Stimulated activated CD4-positive, alpha-beta T cell treated with anti-CD3 and anti-CD28 coated beads, TNF-alpha, amount 100 ng/mL, for 1 hour (primary cell): ENCODE measurements at places on chromosomes 12 and 14.

DNA sequence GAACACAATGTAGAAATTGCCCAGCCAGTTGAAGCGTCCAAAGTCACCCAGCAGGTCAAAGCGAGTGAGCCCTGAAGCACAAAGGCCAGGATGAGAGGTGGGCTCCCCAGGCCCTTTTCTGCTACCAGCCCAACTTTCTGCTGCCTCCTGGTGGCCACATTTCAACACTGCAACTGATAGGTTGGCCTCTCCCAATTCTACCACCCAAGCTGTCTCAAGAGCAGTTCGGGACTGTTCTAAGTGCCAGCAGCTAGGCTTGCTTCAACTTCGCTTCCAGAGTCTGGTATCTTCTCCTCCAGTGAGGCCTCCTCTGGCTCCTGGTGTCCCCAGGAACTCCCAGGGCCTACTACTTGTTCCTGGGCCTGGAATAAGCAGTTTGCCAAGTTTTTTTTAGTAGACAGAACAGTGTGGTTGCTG is 3.4 kb upstream of the DHH start:
- no peak for DNase-seq

DNA sequence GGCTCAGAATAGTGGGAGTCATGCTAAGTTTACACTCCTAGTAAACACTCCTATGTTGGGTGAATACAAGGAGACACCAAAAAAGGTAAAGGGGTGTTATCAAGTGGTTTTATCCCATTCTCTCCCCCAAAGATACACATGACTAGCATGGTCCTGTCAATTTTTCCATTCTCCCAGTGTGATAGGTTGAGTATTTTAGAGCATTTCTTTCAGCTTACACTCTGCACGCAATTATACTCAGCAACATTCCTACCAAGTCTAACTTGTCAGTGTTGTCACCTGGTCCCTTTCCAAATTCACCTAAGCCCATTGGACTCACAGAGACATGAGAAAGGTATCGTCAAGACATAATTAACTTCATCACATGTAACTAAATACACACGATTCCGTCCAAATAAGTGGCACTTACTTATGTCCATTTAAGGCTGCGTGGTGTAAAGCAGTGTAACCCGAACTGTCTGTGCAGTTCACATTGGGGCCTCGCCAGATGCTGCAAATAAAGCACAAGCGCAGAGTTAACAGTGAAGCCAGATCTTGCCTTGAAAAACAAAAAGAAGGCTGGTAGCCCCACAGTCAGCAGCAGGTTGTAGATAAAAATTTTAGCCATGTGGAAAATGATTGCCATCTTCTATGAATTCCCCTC is 159.7 kb downstream of the ANKS1B start:
- DNase-seq: no peak

GRCh38 chr14:56085471-56085870 is 32.7 kb upstream of the PELI2 start:
- DNase-seq: no peak

- no peak for DNase-seq
Measured at GRCh38 chr12:77734214-77734883, 96.3 kb upstream of the NAV3 start.

GRCh38 chr12:76312315-76312714 is 35.9 kb downstream of the BBS10 start:
- no peak for DNase-seq

DNA sequence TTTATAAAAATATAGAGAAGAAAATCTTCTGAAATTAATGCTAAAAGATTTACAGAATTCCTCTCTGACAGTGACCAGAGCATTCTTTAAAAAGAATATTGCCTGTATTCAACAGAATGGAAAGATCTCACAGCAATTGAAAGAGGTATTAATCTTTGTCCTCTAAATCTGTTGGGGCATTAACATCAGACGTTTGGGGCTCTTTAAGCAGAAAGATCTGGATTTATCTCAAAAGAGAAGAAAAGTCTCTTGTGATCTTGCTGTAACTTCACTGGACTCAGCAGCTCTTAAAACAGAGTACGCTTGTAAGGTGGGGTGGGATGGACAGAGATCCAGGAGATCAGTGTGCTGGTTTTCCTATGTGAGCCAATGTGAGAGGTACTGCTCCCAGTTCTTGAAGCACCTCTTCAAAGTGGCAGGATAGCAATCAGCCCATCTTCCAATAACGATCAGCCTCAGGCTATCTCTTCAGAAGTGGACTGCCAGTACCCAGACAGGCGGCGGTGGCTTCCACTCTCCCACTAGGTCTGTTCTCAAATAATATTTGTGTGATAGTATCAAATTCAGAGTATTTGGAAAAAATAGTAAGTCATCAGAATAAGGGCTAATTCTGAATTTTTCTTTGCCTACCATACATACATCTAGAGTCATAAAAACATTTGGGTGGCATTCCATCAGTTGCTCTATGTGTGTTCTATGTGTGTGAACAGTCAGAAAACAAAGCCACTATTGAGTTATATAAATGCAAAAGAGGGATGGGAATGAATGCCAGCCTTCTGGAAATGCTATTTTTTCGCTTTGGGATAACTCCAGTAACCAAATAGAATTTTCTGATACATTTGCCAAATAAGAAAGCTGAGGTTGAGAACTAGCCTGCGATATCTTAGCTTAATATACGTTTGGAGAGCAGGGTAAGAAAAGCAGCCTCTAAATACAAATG is 237.4 kb upstream of the RGS6 start:
- DNase-seq: no peak

GRCh38 chr12:2194060-2194459 is 141.3 kb downstream of the CACNA1C start:
- no peak for DNase-seq

- no peak for DNase-seq
Measured at GRCh38 chr12:22858849-22859570, 234.0 kb downstream of the ETNK1 start.

GRCh38 chr14:98819132-98819866 is 452.7 kb downstream of the BCL11B start:
- no peak for DNase-seq

GRCh38 chr12:5059358-5059757 is 15.7 kb downstream of the KCNA5 start:
- no peak for DNase-seq

DNA sequence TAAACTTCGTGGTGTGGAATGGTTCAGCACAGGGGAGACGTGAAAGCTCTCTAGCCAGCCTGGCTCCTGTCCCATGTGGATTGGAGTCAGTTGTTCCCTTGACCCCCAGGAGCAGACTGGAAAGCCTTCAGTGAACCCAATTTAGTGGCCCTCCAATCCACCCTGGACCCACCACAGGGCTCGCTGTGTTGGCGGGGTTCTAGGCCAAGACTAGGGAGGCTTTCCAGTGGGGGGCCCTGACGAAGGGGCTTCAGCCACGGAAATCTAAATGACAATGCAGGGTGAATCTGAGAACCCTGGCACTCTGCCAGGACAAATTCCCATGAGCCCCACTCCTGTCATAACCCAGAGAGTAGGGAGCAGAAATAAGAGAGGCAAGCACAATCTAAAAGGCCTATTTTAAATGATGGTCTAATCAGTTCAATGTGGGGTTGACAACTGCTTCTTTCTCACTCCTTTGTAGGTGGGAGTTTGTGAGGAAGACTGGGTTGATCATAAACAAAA is 110.8 kb downstream of the SLC35F4 start:
- DNase-seq: no peak

DNA sequence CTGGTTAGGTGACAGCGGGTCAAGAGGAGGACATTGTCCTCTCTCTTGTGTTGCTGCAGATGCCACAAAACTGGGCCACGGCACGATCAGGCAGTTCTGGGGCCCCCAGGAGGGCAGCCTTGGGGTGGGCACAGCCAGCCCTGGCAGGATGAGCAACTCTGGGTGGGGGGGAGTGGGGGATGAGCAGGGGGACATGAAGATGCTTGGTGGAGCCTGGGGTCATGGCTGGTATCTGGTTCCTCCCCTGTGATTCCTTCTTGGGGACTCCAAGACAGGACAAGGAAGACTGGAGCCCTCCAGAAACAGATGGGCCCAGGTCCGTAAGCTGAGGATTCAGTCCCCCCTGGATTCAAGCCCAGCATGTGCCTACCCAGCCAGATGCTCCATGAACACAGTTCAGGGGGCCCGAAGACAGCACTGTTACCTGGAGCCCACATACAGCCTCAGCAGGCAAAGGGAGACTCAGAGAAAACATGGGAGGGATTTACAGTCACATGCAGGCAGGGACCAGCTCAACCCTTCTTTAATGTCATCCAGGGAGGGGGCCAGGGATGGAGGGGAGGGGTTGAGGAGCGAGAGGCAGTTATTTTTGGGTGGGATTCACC is 10.4 kb downstream of the SERPINA1 start:
- DNase-seq: no peak

DNA sequence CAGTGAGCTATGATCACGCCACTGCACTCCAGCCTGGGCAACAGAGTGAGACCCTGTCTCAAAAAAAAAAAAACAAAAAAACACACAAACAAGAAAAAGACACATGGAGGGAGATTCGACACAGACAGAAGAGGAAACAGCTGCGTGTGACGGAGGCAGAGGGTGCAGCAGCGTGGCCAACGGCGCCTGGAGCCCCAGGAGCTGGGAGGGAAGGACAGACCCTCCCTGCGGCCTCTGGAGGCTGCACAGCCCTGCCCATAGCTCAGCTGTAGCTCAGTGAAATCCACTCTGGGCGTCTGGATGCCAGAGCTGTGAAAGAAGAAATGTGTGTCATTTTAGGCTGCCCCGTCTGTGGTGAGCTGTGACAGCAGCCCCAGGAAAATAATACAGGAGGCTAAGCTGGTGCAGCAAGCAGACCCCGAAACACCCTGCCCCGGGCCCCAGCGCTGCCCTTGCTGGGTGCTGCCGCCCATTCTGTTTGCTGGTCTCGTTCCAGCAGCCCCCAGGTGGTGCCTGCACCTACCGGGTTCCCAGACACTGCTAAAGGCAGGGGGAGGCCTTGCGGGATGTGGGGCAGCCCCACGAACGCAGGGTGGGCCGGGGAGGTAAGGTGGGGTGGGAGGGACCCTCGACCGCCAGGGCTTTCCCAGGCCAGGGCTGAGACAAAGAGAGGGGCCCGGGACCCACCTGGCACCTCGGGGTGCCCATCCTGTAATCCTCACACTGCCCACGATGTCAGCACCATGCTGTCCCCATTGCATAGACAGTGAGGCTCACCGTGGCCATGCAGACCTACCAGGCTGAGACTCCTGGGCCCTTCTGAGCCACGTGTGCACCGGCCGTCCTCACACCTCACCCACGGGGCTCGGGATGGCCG is 21.2 kb downstream of the GALNT9 start:
- no peak for DNase-seq

DNA sequence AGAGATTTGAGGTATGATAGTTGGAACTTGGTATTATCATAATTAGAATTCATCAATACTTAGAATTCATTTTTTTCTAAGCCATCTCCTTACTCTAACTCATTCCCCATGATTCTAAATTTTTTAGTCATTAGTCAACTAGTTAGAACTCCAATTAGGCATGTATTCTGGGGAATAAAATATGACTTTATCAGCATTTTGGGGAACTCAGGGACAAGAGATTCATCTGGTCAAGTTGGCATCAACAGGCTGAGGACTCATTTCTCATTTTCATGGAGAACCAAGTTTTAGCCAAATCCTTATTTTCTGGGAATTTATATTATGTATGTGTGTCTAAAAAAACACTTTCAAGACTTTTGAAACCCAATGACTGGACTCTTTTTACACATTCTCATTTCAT is 29.2 kb downstream of the DIP2B start:
- no peak for DNase-seq

GRCh38 chr14:68939893-68940613 is 39.0 kb downstream of the ACTN1 start:
- no peak for DNase-seq

DNA sequence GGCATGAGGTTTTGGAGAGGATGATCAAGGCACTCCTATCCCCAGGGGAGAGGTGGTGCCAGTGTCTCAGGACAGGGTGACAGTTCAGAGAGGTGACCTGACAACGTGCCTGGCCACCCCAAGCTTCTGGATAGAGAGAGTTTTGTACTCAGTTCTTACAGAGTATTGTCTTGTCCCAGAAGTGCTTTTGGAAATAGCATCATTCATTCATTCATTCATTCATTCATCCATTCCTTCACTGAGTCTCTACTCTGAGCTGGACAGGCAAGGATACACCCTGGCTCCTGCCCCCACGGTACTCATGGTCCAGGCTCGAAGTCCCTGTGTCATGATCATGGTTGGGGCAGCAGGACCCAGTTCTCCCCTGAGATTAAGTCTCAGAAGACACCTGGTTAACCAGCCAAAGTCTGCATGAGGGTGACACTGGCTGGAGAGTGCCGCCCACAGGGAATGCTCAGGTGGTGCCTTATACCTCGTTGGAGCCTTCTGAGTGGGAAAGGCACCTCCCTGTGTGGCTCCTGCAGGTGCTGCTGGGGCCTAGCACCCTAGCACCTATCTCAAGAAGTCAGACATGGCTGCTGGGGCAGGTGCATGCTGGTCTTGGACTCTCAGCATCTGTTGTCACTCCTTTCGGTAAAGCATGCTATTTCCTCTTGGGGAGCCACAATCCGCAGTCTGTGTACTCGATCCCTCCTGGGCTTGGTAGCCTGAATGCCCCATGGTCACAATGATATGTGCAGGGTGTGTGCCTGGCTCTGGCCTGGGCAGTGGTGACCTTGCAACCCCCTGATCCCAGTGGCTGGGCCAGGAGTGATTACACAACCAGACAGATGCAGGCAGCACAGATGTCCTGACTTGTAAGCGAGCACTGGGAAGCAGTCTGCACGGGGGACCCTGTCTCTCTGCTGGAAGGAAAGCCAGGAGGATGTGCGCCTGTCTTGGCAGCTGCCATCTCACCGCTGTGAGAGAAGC is 57.8 kb downstream of the C14orf132 start:
- no peak for DNase-seq

GRCh38 chr14:47390831-47391504 is 284.4 kb downstream of the MDGA2 start:
- DNase-seq: no peak

GRCh38 chr12:106358396-106359241 is 1.1 kb downstream of the POLR3B start:
- DNase-seq: peak; percentile 3

GRCh38 chr14:96951511-96951910 is 154.3 kb downstream of the VRK1 start:
- DNase-seq: no peak

DNA sequence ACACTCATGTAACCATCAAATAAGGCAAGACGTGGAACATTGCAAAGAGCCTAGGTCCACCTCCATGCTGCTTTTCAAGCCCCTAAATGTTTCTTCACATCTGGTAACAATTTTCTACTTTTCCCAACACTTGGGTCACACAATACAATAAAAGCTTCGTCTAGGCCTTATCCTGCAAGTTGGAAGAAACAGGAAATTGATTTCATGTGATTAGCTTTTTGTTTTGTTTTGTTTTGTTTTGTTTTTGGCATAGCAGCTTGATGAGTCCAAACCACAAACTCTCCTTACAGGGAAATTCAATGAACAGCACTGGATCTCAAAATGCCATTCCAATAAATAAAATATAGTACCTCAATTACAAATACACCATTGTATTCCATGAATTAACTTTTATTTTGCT is 19.3 kb downstream of the TAS2R50 start:
- DNase-seq: no peak

- no peak for DNase-seq
Measured at GRCh38 chr12:101857043-101857558, 20.3 kb upstream of the DRAM1 start.
